Activated CD4-positive, alpha-beta T cell treated with anti-CD3 and anti-CD28 coated beads, Interleukin-2, amount 10 ng/mL, durations not matched to agents 24 days and 14 days (primary cell): ENCODE measurements at places on chromosomes 5 and 9.
A peak's percentile ranks its signal among the peaks of the same experiment; 100 is the strongest.

DNA sequence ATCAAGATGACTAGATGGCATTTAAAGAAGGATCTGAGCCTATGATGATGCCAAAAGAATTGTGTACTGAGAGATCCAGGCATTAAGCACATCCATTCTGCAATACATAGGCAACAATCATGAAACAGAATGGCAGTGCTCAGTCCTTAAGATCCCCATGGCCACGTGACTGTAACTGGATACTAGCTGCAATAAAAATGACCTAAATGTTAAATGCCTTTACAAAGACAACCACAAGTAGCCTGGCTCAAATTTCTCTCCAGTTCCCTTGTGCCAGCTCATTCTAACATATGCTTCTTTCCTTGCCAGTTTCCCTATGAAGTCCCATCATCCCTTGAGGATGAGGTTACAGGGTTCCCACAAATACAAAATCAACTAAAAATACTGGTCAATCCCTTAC lies 148.3 kb upstream of the GHR start:
- no peak for DNase-seq

GRCh38 chr5:167763772-167764171 lies 527.7 kb upstream of the WWC1 start:
- DNase-seq: no peak

GRCh38 chr5:180352116-180353047 lies 754 bp downstream of the GFPT2 start:
- DNase-seq: no peak

GRCh38 chr9:78038620-78039300 lies 7.1 kb upstream of the GNAQ start:
- no peak for DNase-seq

DNA sequence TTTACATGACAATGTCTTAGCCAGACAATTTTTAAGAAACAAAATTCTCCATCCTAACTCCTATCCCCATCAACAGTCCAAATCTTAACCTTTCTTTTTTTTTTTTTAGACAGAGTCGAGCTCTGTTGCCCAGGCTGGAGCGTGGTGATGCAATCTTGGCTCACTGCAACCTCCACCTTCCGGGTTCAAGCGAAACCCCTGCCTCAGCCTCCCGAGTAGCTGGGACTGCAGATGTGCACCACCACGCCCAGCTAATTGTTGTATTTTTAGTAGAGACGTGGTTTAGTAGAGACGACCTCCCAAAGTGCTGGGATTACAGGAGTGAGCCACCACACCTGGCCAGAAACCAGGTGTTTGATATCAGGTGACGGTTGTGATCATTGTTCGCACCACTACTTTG lies 10.2 kb downstream of the ABL1 start:
- DNase-seq: no peak

- DNase-seq: no peak
Observed at GRCh38 chr9:9002826-9003583, 1203.4 kb upstream of the DMAC1 start.

DNA sequence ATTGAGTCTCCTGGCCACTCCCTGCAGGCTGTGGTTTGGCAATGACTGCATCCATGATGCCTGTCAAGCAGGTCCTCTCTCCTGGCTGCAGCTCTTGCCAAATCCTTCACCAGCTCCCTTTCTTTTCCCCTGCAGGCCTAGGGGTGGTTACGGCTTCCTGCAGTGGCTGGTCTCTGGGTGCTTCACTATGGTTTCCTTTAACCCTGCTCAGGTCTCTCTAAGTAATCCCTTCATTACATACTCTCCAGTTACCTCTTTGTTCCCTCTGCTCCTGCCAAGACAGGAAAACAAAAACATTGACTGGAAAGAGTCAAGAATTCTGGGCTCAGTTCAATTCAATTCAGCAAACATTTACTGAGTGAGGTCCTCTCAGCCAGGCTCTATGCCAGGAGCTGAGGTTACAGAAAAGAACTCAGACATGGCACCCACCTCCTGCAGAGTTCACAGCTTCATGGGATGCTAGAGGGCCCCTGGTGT lies 19.8 kb upstream of the PTPN3 start:
- no peak for DNase-seq

GRCh38 chr9:99373912-99374311 lies 151.8 kb downstream of the SEC61B start:
- DNase-seq: no peak

DNA sequence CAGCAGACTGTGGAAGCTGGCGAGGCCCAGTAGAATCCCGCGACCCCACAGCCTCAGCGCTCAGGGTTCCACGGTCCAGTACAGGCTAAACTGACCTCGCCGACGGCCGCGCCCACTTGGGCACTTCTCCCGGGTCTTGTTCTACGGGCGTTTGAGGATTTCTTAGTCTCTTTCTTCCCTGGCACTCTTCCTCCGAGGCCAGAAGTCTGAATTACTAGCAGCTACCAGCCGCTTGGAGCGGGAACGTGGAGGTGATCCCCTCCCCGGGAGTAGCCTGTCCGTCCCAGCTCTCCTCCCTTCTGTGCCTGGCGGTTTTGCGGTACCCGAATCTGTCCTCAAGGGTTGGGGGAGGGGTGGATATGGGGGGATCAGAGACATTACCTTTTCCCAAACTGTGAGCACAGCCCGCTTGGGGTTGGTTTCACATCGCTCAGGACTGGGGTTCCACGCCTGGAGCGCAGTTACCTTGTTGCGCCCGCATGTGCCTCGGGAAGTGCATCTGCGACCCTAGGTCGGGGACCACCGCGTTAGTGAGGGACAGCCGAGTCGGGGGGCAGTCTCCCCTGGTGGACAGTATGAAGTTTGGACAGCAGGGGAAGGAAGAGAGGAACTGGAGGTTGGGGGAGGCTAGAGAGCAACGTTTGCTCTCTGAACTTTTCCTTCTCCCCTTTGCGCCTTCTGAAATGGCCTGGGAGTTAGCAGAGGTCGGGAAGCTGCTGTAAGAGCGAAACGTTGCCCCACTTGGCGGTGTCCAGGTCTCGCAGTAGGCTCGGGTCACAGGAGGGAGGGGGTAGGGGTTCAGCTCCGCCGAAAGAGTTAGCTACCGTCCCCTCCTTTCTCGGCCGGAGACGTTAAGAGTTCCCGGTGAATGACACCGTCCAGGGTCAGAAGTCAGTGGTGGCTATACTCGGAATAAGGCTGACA lies 190.8 kb downstream of the MEF2C start:
- peak; percentile 55 for DNase-seq

DNA sequence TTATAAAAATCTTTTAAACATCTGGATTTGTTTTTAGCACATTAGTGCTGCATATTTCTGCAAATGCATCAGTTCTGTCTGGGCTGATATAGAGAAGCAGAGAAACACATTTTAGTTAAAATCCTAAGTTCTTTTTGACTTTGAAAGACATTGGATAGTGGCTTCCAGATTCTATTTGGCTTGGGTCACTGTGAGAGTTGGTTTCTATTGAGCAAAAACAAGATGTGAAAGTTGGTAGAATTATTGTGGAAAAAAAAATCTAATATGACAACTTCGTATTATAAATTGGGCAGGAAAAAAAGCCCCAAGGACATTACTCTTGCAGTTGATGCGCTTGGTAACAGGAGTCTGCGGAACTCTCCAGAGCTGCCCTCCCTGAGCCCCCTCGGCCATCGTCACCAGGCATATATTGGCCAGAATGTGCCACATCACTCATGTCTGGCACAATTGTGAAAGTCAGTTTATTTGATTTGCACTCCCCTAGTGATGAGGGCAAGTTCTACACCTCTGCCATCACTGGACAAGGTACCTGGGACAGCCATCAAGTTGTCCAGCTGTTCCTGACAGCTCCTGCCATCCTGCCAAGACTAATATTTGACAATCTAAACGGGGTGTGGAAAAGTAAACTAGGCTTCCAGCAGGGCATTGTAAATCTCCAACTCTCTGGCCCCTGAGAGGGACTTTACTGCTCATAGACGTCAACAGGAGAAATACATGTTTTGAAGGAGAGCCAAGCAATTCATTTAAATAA lies 334.5 kb downstream of the TENT4A start:
- no peak for DNase-seq

GRCh38 chr5:122908662-122909061 lies 63.2 kb downstream of the SNX24 start:
- no peak for DNase-seq

- DNase-seq: no peak
Observed at GRCh38 chr5:10036136-10036815, 213.4 kb downstream of the ATPSCKMT start.

DNA sequence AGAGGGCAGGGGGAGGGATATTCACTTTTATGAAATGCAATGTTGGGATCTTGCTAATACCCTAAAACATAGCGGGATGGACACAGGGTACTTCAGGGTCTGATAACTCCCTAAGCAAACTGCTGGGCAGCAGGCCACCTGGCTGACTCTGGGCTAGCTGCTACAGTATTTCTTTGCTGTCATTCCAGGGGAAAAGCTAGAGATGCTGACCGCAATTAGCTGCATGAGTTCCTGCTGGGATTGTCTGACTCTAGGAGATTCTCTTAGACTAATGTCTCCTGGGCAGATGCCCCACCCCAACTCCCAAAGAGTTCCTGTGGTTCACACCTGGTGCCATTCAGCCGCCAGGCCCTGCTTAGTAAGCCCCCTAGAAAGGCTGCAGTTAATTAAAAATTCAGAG lies 69.9 kb downstream of the PSAT1 start:
- DNase-seq: no peak

- peak; percentile 57 for DNase-seq
Observed at GRCh38 chr9:94725293-94725692, 1.2 kb upstream of the AOPEP start.

- no peak for DNase-seq
Observed at GRCh38 chr5:98105681-98106080, 667.8 kb upstream of the RGMB start.

DNA sequence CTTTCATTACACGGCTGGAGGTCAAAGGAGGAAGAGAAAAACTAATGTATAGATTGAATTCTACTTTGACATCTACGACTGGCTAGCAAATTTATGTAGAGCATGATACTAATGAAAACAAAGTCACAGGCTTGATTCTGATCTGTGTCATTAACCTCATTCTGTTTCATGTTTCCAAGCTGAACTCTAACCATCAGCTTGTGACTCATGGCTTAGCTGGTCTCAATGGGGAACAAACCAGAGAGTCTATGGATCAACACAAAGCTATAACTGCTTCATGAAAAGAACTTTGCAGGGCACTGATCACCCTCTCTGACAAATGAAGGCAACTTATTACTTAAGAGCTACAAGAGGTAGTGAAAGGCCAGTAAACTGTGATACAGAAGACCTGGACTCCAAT lies 23.6 kb upstream of the PDE4D start:
- DNase-seq: no peak

DNA sequence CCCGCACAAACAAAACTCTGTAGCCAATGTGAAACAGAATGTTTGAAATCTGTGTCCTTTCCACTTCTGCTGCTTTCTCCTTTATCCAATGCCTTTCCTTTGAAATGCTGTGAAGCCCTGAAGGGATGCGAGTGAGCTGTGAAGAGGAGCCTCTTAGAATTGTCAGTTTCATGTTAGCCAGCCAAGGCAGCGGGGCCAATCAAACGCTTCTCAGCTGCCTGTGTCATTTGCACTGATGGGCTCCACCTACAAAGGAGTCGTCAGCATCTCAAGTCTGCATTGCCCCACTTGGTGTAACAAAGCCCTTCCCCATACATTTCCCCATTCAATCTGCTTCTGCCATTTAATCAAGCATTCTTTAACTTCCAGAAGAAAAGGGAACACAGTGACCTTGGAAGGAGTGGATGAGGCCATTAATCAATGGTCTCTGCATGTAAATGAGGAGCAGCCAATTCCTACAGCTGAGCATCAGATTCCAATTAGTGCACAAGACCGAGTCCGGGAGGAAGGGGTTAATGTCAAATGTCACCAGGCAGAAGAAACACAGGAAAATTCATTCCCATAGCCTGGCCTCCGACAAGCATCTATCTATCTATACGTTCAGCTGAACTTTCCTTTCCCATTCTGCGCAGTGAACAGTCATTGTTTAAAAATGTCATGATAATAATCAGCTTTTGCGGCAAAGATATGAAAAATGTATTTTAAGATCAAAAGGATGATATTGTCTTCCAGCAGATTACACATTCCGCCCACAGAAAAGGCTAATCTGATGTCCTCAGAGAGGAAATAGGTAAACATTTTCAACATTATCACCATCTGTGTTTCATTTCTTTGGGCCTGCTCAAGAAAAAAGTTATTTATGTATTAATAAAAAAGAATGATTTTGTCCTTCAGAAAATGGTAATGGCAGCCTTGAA lies 154.6 kb downstream of the FSTL4 start:
- DNase-seq: no peak

DNA sequence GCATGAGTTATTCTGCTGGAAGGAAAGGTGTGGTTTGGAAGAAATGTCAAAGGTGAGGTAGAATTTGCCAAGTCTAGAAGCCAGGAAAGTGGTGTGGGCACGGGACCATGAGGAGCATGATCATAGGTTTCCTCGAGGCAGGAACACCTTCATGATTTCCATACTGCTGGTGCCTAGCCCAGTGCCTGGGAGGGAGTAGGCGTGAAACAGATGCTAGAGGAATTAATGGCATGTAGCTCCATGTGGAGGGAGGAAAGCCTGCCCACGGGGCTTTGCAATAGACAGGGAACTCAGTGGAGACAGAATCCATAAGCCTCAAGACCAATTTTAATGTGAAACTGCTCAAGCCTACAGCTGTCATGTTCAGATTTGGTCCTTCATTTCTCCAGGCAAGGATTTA lies 35.1 kb downstream of the TTLL11 start:
- DNase-seq: no peak

GRCh38 chr5:154165886-154166285 lies 24.6 kb upstream of the GALNT10 start:
- no peak for DNase-seq

- DNase-seq: no peak
Observed at GRCh38 chr5:6505783-6506557, 57.3 kb downstream of the UBE2QL1 start.

DNA sequence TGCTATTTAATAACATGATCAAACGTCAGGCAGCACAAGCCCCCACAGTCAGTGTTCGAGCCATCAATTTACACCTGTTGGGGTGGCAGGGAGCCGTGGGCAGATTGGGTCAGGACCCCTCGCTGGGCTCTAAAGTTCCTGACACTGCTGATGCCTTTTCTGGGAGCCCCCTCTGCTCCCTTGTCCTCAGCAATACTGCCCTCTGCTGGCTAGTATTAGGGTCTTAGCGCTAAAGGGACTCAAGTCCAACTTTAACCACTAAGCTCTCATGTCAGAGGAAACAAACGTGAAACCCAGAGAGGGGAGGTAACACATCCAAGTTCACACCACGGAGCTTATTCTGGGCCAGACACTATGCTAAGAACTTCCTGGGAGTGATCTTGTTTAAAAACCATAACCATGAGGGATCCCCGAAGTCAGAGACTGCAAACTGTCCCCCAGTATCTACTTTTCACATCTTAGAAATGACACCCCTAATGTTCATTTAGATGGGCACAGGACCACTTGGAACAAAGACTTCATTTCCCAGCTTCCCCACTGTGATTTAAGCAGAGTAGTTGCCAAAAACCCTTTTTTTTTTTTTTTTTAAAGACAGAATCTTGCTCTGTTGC lies 20.4 kb downstream of the ANKS6 start:
- DNase-seq: peak; percentile 80
